ENCODE measurements at places on chromosomes 2 and 18. TPM values are rescaled to one million over a fixed set of nuclear protein-coding genes. Genes with fewer than 3 reads are reported as not detected.

- DNase-seq, result no peak
These were observed 62.1 kb downstream of the LRRFIP1 start for GRCh38 chr2:237689336-237690131.

DNA sequence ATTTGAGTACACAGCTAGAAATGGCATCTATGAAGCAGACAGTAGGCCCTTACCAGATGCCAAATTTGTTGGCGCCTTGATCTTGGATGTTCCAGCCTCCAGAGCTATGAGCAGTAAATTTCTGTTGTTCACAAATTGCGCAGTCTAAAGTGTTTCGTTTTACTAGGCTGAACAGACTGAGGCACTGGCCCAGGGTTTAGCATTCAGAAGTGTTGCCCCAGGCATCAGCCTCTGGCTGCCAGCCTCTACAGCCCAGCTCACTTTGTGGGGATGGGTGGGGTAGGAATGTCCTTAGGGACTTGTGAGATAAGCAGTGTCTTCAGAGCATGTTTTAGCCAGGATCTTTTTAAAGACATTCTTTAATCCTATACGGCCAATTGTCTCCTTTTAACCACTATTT lies 51.5 kb upstream of the MGAT5 start:
- no peak for DNase-seq

DNA sequence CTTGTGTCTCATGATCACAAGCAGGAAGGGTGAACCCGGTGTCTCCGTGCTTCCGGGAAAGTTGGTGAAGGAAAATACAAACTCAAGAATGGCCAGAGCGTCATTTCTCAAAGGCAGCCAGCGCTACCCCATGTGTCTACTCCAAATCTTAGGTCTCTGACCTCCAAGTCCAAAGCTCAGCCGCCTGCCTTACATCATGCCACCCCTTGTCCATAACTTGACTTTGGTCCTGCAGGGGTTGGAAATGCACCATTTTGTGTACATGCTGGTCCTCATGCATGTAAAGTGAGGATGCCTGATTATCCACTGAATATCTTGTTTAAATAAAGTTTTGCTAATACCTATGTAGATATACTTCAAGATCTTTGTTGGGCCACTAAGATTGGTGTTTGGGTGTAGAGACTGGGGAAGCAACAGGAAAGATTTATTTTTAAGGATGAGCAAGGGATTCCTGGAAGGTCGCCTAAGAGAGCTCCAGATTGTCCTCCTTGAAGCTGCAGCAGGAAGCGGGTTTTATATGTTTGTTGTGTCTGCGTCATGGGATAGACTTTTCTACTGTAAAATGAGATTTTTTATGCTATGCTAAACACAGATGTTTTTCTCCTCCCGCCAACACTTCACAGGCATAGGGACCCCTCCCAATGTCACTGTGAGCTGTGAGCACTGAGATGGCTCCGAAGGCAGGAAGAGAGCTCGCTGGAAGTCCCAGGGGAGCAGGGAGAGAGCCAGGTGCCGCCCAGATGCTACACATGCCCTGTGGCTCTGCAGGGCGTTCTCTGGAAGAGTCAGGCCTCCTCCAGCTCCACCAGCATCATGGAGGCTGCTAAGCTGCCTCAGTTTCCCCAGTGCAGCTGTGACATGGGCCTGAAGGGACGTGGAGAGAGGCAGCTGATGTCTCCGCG lies 176.2 kb upstream of the HDAC4 start:
- no peak for DNase-seq

DNA sequence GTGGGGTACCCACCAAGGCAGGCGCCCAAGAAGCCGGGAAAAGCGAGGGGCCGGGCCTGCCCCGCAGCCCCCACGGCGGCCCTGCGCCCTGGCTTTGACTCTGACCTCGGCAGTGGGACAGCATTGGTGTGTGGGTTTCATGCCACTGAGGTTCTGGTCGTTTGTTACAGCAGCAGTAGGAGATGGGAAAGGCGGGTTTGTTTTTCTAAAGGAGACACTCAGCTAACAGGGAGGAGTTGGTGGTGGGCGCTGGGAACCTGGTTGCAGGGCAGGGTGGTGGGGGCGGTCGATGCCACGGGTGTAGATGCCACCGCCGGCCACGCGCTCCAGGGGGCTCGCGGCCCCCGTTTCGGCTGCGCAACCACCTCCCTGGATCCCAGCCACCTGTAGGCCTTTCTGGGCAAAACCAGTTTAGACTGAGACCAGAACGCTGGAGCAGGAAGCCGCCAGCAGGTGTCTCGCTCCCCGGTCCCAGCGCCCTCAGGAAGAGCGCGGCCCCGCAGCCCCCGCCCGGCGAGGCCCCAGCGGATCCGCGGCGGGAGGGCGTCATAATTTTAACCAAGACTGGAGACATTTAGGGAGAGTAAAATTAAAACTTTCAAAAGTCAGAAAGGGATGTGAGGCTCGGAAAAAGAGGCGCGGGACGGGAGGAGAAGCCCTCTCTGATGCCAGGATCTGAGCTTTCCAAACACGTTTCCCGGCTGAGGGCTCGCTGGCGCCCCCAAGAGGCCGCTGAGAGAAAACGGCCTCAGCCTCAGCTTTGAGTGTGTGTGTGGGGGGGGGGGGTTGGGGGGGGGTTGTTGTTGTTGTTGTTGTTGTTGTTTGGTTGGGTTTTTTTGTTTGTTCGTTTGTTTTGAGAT lies 17.4 kb downstream of the CIDEA start:
- DNase-seq, result peak; percentile 70

- no peak for DNase-seq
These were observed 2.1 kb downstream of the TEX51 start for GRCh38 chr2:126900646-126901319.

The NEU2 gene
- total RNA-seq, result not detected

Data from left ventricle myocardium inferior (tissue), 1 donor.